ENCODE measurements at places on chromosomes 4 and X. TPM values are rescaled to one million over a fixed set of nuclear protein-coding genes. Genes with fewer than 3 reads are reported as not detected.

The FRMPD4 gene
- 26.5 TPM for total RNA-seq

The DUSP9 gene
- 2.9 TPM for total RNA-seq

The HTATSF1 gene
- total RNA-seq: 68.5 TPM

The NUDT10 gene
- total RNA-seq: 49.3 TPM

The CITED1 gene
- 7.3 TPM for total RNA-seq

The CT47A1 gene
- not detected for total RNA-seq

The DNAAF6 gene
- total RNA-seq: not detected

The TMEM156 gene
- total RNA-seq: 0.41 TPM

The NUP62CL gene
- total RNA-seq: 1.6 TPM

The CXCR3 gene
- total RNA-seq: not detected

The LDOC1 gene
- 4.9 TPM for total RNA-seq

The RNF212 gene
- total RNA-seq: 3.3 TPM

The HAUS7 gene
- total RNA-seq: 6.5 TPM

The HMGN5 gene
- total RNA-seq: 0.41 TPM

The KIAA1210 gene
- total RNA-seq: under 0.01 TPM

The AMER1 gene
- total RNA-seq: 7.7 TPM

The CRMP1 gene
- 624 TPM for total RNA-seq

The STBD1 gene
- 0.41 TPM for total RNA-seq

The APBB2 gene
- 68.1 TPM for total RNA-seq

The JADE3 gene
- 10.2 TPM for total RNA-seq

The GPAT3 gene
- total RNA-seq: not detected

The POU4F2 gene
- total RNA-seq: not detected

The MMGT1 gene
- total RNA-seq: 14.3 TPM

The EPGN gene
- total RNA-seq: not detected

The STPG2 gene
- total RNA-seq: 7.3 TPM

The RS1 gene
- total RNA-seq: not detected

The RAB39B gene
- 30.6 TPM for total RNA-seq

The GABRG1 gene
- total RNA-seq: 30.2 TPM

The SNCA gene
- 98.6 TPM for total RNA-seq

The GUCY1A1 gene
- total RNA-seq: 207 TPM

The TCEAL2 gene
- 33.4 TPM for total RNA-seq

The SSX3 gene
- total RNA-seq: not detected

The RBM46 gene
- total RNA-seq: not detected

The PPBP gene
- total RNA-seq: 4.1 TPM

The TMPRSS11F gene
- not detected for total RNA-seq

The MRFAP1 gene
- total RNA-seq: 83.2 TPM

The CT45A3 gene
- not detected for total RNA-seq

The BEX1 gene
- 127 TPM for total RNA-seq

The SLC4A4 gene
- total RNA-seq: 19.2 TPM

The PCDH7 gene
- 44.0 TPM for total RNA-seq

The MAGEC2 gene
- not detected for total RNA-seq

The DCAF12L1 gene
- total RNA-seq: 0.41 TPM

The PAGE2B gene
- not detected for total RNA-seq

The ZAR1 gene
- total RNA-seq: 0.41 TPM

The PPP1R3F gene
- 17.1 TPM for total RNA-seq

The BST1 gene
- total RNA-seq: 4.5 TPM

The TRPC3 gene
- 9.4 TPM for total RNA-seq

The ZGRF1 gene
- total RNA-seq: 31.8 TPM

The GABRQ gene
- 0.82 TPM for total RNA-seq

The NEXMIF gene
- total RNA-seq: 51.4 TPM

The TXK gene
- total RNA-seq: 0.41 TPM

The FMR1NB gene
- total RNA-seq: not detected

The RAB41 gene
- total RNA-seq: not detected

The F11 gene
- not detected for total RNA-seq

The ARHGAP36 gene
- 0.41 TPM for total RNA-seq

The TMEM184C gene
- total RNA-seq: 47.7 TPM

The ACE2 gene
- total RNA-seq: under 0.01 TPM

The KDR gene
- total RNA-seq: 11.0 TPM

The RTL3 gene
- not detected for total RNA-seq

The NCBP2L gene
- total RNA-seq: not detected

Data from frontal cortex (tissue), 4 donors.